ENCODE measurements at places on chromosomes 16 and 17.

DNA sequence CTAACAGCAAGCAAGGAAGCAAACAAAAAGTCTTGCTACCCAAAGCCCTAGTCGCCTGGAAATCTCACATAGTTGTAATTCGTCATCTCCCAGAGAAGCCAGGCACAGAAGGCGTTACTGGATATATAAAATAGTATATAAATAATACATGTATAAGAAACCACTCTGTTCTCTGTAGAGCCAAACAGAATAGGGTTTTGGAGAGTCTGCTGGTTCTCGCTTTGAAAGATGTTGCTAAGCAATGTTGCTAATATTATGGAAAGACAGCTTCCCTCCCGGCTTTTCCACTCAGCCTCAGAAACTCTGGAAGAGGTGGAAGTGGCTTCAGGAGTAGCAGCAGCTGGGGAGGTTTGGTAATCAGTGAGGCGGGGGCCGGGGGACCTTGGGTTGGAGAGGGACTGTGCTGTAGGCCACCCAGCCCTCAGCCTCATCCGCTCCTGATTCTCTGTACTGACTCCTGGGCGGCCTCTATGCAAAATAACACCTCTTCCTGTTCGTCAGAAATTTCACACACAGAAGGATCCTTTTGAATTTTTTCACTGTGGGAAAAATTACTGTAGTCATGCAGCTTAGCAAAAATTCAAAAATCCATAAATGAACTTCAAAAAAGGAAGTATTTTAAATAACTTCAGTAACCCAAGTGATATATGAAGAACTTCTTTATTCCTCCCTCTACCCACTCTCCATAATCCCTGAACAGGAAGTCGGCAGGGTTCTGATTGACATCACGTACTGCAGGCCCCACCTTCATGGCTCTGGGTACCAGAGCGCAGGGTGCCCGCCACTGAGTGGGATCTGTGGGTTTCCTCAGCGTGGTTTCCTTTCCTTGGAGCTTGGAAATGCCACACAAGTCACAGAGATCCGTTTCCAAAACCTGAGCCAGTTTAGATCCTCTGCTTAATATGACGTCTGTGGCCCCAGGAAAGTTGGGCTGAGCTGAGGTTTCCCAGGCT lies 51.4 kb downstream of the RAP1GAP2 start:
- no peak for DNase-seq

GRCh38 chr16:20624882-20625807 lies 49.0 kb upstream of the ACSM2B start:
- DNase-seq = no peak

- no peak for DNase-seq
Measured at GRCh38 chr16:19281246-19281645, 4.3 kb upstream of the CLEC19A start.

DNA sequence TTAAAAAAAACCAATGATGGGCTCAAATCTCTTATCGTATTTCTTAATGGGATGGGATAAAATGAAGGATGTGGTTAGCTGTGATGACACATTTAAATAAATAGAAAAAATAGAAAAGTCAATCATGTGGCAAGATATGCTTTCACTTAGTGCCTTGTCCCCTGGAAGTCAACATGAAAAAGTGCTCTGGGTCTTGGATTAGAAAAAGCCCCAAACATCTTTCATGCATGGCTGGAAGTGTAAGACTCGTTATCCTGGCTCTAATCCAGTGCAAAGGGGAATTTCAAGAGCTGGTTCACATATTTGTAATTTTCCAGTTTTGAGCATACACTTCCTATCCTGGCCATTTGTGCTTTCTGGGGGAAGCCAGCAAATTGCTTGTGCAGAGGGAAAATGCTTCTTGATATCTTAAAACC lies 160.9 kb downstream of the MAP2K6 start:
- no peak for DNase-seq

DNA sequence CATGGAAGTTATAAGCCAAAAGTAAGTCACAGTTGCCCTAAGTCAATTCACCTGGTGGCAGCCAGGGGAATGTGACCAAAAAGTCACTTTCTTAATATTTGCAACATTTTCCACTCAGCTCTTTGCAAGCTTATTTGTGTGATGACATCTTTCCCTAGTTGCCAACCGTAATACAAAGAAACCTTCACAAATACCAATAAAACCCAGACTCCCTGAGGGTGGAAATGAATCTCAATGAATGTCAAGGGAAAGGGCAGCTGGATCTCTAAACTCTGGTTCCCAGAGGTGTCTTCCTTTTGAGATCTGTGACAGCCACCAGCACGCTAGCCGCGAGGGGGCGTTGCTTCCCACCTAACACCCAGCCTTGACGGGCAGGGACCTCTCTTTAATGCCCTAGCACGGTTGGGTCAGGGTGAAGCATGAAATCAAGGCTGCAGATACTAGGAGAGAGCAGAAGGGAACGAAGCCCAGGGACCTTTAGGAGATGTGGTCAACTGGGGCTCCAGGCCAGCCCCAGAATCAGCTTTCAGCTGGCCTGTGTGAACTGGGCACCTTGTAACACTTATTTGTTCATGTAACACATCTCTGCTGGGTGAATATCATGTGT lies 82.2 kb downstream of the CMC2 start:
- peak; percentile 3 for DNase-seq

GRCh38 chr17:68141050-68141449 lies 105.5 kb downstream of the KPNA2 start:
- no peak for DNase-seq

DNA sequence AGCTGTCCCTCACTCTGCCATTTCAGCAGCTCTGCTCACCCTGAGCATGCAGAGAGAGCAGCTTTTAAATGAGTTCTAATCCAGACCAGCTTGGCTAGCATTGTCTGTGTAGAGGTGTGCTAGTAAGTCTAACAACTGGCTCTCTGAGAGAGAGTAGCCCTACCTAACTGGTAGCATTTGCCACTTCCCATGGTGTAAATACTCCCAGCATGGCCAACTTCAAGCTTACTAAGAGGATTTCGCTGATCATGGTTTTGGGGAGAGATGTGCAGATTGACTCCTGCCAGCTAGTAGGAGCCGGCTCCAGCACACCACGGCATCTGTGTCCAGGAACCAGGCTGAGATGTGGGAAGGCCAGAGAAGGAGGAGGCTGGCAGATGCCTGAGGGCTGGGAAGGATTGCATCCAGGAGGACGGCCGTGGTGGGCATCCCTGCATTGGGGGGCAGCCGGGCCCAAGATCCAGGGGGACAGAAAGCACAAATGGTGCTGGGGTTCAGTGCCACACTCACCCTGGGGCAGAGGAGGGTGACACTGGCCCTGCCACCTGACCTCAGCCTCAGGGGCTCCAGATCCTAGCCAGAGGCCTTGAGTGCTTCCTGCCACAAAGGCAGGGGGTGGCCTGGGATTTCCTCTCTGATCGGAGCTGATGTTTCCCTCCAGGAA lies 394.9 kb upstream of the TNRC6C start:
- DNase-seq = no peak

- no peak for DNase-seq
Measured at GRCh38 chr16:16051132-16051531, 101.7 kb downstream of the ABCC1 start.

- no peak for DNase-seq
Measured at GRCh38 chr17:70144260-70144846, 25.0 kb upstream of the KCNJ2 start.

GRCh38 chr17:63113167-63113566 lies 147.1 kb downstream of the TANC2 start:
- no peak for DNase-seq

- DNase-seq = peak; percentile 51
Measured at GRCh38 chr17:8060274-8060673, 21.4 kb downstream of the ALOX15B start.

DNA sequence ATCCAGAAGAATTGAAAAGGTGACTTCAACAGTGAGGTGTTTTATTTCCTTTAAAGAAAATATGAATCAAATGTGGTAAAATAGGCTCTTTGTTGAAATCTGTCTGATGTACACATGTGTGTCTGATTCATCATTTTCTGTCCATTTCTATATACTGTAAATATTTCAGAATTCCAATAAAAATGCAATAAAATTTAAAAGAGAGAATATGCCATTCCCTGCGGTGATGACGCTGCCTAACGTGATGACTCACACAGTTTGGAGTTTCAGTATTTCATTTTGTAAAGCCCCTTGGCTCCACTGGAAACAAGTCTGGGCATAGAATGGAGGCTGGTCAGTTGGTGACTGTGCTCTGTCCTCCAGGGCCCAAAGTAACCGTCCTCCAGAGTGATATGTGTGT lies 482.5 kb upstream of the CDH5 start:
- no peak for DNase-seq

GRCh38 chr17:78883089-78883532 lies 19.9 kb downstream of the CEP295NL start:
- DNase-seq = no peak

GRCh38 chr16:76335180-76335974 lies 58.2 kb downstream of the CNTNAP4 start:
- no peak for DNase-seq

DNA sequence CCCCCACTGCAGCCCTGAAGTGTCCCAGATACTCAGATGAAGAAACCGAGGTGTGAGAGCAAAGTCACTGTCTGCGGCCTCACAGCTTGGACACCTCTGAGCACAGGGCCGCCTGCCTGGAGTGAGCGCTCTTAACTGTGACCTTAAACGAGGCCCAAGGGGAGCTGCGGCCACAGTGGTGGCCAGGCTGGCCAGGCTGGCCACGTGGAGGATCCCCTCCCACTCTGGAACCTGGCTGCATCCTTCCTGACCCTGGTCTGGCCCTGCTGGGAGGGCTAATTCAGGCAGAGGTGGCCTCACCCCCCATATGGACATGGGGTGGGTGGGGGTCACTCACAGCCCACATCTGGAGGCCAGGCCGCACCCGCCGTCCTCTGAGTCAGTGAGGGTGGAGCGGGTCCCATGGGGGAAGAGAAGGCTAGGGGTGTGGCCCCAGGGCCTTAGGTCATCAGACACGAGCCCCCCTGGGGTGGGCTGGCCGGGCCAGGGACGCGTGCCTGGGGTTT lies 6.6 kb downstream of the VASN start:
- DNase-seq = no peak

DNA sequence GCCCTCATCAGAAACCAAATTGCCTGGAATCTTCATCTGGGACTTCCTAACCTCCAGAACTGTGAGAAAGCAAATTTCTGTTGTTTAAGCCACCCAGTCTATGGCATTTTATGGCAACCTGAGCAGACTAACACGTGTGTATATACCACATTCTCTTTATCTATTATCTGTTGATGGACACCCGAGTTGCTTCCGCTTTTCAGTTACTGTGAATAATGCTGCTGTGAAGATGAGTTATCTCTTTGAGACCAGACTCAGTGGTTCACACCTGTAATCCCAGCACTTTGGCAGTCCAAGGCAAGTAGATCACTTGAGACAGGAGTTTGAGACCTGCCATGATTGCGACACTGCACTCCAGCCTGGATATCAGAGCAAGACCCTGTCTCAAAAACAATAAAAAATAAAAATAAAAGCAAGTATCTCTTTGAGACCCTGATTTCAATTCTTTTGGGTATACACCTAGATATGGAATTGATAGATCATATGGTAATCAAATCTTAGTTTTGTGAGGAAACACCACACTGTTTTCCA lies 27.2 kb upstream of the CNEP1R1 start:
- DNase-seq = no peak

DNA sequence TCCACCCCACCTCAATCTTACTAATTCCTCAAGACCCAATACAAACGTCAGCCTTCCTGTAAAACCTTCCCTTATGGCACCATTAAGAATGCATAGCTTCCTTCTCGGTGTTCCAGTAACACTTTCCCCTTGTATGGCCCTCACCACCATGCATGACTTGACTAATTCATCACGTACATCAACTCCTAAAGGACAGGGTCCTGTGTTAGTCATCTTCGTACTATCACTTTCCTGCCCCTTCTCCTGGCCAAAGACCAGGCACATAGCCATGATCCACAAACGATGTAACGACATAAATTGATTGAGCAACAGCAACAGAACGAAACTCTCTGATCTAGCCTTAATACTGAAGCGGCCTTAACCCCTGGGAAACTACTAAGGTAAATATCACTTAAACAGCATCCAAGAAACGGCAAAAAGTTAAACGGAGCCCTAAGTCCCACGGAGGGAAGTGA lies 612 bp downstream of the PSMD12 start:
- DNase-seq = peak; percentile 4

GRCh38 chr17:48236681-48237134 lies 129.1 kb downstream of the SNX11 start:
- DNase-seq = no peak

- DNase-seq = no peak
Measured at GRCh38 chr17:66353937-66354401, 51.6 kb downstream of the PRKCA start.

GRCh38 chr16:22787466-22788192 lies 26.3 kb upstream of the HS3ST2 start:
- DNase-seq = no peak

DNA sequence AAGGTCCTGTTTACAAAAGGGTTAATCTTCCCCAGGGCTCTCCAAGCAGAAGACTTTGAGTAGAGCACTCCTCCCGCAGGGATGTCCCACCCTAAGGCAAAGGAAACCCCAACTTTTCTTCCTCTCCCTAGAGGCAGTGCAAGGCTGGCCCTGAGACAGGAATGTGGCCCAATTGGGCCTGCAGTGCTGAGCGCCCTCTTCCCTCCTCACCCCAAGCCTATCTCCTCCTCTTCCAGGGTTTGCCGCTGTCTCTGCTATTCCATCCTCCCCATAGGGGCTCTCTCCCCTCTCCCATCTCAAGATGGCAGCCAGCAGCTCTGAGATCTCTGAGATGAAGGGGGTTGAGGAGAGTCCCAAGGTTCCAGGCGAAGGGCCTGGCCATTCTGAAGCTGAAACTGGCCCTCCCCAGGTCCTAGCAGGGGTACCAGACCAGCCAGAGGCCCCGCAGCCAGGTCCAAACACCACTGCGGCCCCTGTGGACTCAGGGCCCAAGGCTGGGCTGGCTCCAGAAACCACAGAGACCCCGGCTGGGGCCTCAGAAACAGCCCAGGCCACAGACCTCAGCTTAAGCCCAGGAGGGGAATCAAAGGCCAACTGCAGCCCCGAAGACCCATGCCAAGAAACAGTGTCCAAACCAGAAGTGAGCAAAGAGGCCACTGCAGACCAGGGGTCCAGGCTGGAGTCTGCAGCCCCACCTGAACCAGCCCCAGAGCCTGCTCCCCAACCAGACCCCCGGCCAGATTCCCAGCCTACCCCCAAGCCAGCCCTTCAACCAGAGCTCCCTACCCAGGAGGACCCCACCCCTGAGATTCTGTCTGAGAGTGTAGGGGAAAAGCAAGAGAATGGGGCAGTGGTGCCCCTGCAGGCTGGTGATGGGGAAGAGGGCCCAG lies 1.0 kb downstream of the PRRT2 start:
- no peak for DNase-seq

- DNase-seq = no peak
Measured at GRCh38 chr17:35559495-35560210, 966 bp downstream of the SLFN14 start.

DNA sequence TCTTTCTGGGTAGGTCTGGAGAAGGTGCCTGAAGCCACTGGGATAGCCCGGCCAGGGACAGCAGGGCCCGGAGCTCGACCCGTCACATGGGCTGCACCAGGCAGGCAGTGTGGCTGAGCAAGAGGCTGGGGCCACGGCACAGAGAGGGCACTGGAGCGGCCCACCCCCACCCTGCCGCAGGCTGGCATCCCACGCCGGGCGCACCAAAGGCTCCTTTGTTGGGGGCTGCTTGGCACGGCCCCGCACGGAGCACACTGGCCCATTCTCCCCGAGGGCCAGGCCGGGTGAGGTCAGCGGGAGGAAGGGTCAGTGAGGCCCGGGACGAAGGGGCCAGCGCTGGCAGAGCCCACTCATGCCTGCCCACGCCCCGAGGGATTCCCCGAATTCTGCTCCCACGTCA lies 36.5 kb upstream of the PVALEF start:
- DNase-seq = no peak

GRCh38 chr17:9644910-9645751 lies at the start of gene USP43:
TSS of gene USP43 (plus strand) at chr17:9645517. CDS start at chr17:9645633, 116 bp downstream.
- DNase-seq = no peak
